ENCODE measurements at places on chromosomes 2 and 18. TPM values are rescaled to one million over a fixed set of nuclear protein-coding genes. Genes with fewer than 3 reads are reported as not detected.

DSG2 gene
- 43.7 TPM for total RNA-seq

ZC3H6 gene
- total RNA-seq: 19.2 TPM

- no peak for DNase-seq
Measured at GRCh38 chr2:150030436-150031190, 443.0 kb upstream of the MMADHC start.

- no peak for DNase-seq
Measured at GRCh38 chr2:40108851-40109250, 329.8 kb upstream of the THUMPD2 start.

CDH2 gene
- total RNA-seq: 9.6 TPM

GRCh38 chr2:193517615-193518014 lies 1322.9 kb upstream of the TMEFF2 start:
- no peak for DNase-seq

DNA sequence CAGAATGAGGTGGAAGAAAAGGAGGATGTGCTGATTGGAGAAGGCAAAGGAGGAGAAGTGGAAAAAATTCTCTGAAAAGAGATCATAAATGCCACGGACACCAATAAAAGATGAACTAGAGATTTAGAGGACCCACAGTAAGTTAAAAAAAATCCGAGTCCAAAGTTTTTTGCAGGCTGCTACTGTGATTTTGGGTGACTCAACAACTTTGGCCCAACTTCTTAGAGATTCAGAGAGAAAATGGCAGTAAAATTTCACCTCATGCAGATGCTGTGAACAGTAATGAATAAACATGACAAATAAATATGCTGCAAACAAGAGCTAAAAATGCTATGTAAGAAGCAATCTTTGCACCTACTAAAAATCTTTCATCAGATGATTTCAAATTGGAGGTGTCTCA lies 176.9 kb upstream of the SESTD1 start:
- no peak for DNase-seq

ALLC gene
- not detected for total RNA-seq

TUBA4A gene
- total RNA-seq: 8.4 TPM

- no peak for DNase-seq
Measured at GRCh38 chr2:139165601-139166000, 385.4 kb upstream of the NXPH2 start.

GRCh38 chr2:31893094-31893493 lies 117.7 kb downstream of the MEMO1 start:
- DNase-seq: no peak

GRCh38 chr2:190404487-190404886 lies 3.7 kb upstream of the MFSD6 start:
- DNase-seq: no peak

DNA sequence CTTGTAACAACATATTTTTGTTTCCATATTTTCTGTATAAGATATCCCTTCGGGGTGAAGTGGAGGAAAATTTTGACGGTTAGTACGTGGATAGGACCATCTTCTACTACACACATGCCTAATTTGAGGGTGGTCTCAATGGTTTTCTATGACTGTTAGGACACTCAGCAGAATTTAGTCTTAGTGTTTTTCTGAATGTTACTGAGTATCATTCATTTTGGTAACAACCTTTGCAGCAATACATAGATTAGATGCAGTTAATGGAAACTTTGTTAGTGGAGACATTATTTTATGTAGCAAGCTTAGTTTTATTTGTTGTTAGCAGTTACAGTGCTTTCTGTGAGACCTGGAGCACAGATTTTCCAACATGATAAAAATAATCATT lies 1.6 kb downstream of the ITGAV start:
- DNase-seq: no peak

POMC gene
- 3.0 TPM for total RNA-seq

- DNase-seq: no peak
Measured at GRCh38 chr2:205901491-205901890, 184.5 kb downstream of the INO80D start.

GKN1 gene
- total RNA-seq: not detected

DNA sequence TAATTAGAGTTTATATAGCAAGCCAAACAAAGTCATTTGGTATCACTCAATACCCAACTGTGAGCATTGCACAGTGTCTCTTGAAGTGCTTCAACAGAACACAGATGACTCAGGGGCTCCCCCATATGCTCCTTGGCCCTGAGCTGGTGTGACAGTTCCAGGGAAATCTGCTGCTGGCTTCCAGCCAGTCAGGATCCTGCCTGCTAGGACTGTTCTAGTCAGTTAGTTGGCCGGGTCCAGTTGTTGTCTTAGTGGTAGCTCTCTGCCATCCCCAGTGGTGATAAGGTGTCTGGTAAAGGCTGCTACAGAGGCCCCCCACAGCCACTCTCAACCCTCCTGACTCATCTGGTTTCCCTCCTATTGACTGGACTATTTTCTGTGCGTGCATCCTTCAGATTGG lies 100.3 kb downstream of the IRS1 start:
- no peak for DNase-seq

ANKRD30B gene
- not detected for total RNA-seq

- DNase-seq: no peak
Measured at GRCh38 chr2:219118504-219118903, 42.1 kb downstream of the NHEJ1 start.

DSG4 gene
- not detected for total RNA-seq

- no peak for DNase-seq
Measured at GRCh38 chr2:145324748-145325147, 804.8 kb upstream of the ZEB2 start.

DNA sequence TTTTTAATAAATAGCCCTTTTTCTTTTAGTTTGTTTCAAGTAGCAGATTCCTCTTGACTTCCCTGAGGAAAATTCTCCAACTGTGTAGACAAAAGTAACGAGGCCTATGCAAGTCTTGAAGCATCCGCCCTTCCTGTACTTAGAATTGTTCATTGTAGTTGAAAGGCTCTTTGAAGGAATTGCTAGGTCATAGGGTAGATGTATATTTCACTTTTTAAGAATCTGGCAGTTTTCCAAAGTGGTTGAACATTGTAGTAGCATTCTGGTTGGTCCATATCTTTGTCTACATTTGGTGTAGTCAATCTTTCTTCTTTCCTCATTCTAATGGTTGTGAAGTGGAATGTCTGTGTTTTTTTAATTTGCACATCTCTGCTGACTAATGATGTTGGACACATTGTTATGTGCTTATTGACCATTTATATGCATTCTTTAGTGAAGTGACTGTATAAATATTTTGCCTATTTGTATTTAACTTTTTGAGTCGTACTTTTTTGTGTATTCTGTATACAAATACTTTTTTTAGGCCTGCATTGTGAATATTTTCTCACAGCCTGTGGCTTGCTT lies 5.6 kb upstream of the SERPINB11 start:
- DNase-seq: no peak

HDHD2 gene
- total RNA-seq: 38.1 TPM

DNA sequence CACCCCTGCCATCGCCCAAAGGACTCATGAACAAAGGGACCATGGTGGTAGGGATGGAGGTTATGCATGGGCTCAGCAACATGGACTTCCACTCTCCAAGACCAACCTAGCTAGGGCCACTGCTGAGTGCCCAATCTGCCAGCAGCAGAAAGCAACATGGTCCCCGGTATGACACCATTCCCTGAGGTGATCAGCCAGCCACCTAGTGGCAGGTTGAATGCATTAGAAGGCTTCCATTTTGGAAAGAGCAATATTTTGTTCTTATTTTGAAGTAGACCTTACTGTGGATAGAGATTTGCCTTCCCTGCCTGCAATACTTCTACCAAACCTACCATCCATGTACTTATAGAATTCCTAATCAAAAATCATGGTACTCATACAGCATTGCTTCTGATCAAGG lies 99.8 kb downstream of the METTL4 start:
- no peak for DNase-seq

- DNase-seq: no peak
Measured at GRCh38 chr2:173669888-173670287, 295.3 kb downstream of the SP3 start.

ADRA2B gene
- total RNA-seq: 0.48 TPM

DNA sequence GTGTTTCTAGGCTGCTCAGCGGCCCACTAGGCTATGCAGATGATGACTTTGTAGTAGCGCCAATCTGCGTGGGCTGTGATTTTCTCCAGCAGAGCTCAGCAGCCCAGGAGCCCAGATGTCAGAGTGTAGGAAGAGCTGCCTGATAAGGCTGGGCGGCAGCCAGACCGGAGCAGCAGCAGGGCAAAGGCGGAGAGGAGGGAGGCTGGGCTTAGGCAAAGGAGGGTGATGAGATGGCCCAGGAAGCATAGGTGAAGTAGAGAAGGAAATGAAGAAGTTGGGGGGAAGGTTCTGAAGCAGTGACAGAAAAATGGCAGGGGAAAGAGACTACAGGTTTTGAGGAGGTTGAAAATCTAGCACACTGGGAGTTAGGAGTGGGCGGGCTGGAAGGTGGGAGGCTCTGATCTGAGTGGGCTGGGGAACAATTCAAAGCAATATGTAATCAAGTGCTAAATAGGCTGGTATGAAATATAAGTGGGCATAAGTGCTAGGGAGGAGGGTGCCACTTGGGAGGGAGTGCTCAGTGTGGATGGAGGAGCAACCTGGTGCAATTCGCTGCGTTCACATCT lies 50.6 kb upstream of the STPG4 start:
- peak; percentile 69 for DNase-seq
